Fibroblast of lung (primary cell): ENCODE measurements at places on chromosomes 6 and 20.

DNA sequence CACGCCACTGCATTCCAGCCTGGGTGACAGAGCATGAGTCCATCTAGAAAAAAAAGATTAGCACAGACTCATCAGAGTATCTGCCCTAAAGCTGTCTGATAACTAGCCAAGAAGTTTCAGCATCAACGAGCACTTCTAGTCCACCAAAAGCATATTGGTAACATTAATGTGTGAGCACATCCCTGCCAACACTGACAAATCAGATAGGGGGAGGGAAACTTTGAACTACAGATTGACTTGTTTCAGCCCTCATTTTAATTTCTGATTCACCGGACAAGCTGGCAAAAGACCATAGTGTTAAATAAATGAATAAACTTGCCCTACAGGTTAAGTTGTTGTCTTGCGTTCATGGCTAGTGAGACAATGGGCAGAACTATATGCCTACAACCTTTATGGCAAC is 7.7 kb upstream of the SEC63 start:
- peak; percentile 35 for DNase-seq

DNA sequence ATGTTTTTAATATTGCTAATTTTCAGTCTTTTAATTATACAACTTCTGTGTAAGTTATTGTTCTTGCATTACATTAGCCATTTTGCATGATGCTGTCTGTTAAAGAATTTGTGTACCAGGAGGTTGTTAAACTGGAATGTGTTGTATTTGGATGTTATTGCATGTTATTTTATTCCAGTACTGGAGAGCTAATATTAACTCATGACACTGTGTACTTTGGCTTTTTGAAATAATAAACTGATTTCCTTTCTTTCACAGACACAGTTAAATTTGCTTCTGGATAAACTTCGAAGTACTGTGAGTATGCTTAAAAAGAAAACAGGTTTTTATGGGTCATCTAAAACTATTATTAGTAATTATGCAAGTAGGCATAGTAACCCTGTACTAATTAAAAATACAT is 121.3 kb downstream of the MYO6 start:
- no peak for DNase-seq

- no peak for DNase-seq
Measured at GRCh38 chr20:31565699-31566318, 39.3 kb upstream of the ID1 start.

- DNase-seq: peak; percentile 39
Measured at GRCh38 chr6:43014434-43014909, 423 bp downstream of the KLHDC3 start.

DNA sequence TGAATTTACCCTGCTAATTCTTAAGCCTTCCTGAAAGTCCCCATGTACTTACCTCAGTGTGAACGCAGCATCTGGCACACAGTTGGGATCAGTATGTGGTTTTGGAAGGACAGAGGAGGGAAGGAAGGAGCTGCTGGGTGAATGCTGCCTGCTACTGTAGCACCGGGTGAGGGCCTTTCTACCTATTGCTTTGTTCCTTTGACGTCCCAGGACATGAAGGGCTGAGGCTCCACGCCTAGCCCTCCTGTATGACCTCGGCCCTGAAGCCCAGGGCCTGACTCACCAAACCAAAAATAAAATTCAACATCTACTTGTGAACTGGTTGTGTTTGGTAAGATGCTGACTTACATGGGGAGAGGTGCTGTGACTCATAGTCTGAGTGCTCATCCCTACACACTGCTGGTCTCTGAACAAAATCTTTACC is 51.1 kb downstream of the ARID1B start:
- DNase-seq: peak; percentile 82

DNA sequence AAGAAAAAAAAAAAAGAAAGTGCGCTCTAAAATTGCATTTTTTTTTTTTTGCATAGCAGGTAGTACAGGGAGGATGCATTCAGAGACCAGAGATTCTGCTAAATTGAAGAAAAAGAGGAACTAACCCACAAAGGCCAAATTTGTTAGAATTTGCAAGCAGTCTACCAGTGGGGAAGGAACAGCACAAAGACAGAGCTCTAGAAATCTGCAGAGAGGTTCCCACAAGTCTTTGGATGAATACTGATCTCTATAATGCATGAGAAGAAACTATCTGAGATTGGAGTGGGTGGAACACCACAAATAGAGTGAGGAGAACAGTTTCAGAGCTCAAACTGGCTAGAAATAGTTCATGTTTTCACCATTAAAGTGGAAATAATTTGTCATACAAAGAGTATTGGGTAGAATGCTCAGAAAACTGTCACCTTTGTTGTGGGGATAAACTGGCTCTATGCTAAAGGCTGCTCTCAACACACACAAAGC is 79.6 kb upstream of the AHI1 start:
- no peak for DNase-seq
